ENCODE measurements at places on chromosomes 1 and 21. TPM values are rescaled to one million over a fixed set of nuclear protein-coding genes. Genes with fewer than 3 reads are reported as not detected.

The FMO5 gene
- total RNA-seq, result 17.2 TPM

The TSACC gene
- total RNA-seq, result 3.2 TPM

The RAB7B gene
- 6.0 TPM for total RNA-seq

The LENEP gene
- not detected for total RNA-seq

The CSF3R gene
- total RNA-seq, result 1.9 TPM

The DNALI1 gene
- total RNA-seq, result 1.5 TPM

- no peak for DNase-seq
These were observed 128.0 kb upstream of the C1orf174 start for GRCh38 chr1:4028139-4028501.

DNA sequence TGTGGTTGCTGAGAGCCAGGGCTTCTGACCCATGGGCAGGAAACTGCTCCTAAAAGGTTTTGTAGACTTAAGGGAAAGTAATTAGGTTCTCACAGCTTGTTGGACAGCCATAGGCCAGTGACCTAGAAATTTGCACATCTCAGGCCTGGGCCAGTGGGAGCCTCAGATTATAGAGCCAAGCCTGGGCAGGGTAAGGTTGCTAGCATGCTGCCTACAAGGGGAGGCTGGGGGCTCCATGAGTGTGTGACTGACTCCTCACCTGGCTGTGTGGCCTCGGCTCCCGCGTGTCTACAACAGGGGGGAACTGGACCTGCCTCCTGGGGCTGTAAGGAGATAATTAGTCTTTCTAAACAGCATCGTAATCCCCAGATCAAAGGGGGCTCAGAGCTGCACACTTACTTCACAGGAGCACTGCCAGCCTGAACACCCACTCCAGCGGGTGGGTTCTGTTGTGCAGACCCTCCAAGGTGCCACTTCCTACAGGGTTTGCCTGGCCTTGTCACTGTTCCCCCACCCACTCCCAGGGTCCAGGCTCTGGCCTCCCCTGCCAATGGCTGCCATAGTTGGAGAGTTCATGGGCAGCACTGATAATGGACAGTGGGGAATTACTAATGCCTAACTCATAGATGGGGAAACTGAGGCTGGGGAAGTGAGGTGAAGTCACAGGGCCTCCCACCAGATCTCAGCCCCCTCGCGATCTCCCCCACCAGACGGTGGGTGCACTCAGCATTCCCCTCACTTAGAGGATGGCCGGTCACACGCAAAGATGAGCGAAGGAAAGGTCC is 230.4 kb upstream of the TMEM51 start:
- no peak for DNase-seq

DNA sequence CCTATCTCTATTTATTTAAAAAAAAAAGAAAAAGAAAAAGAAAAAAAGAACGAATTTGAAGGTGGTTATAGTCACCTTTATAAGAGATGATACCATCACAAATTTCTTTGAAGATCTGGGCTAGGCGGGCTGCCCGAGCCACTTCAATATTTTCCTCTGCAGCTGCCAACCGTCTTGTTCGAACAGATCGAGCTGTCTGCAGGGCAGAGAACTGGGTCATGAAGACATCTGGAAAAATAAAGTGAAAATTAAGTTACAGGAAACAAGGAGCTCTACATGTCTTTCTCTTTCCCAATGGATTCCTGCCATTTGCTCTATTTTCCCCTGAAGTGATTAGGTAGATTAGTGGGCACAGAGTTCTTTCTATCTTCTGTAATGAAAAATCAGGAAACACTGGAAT is 31.9 kb downstream of the RUSC1 start:
- DNase-seq, result no peak

- no peak for DNase-seq
These were observed 322.4 kb upstream of the DEPDC1 start for GRCh38 chr1:68819190-68819829.

GRCh38 chr1:228997721-228998144 is 262.5 kb downstream of the RHOU start:
- DNase-seq, result no peak

- DNase-seq, result no peak
These were observed 921 bp upstream of the ASCL5 start for GRCh38 chr1:201127755-201128455.

Measured in lower leg skin (tissue), 4 donors.